Foreskin keratinocyte (primary cell): ENCODE measurements at places on chromosomes 1 and 21.
A peak's percentile ranks its signal among the peaks of the same experiment; 100 is the strongest.

GRCh38 chr1:190177555-190177954 is 300.1 kb downstream of the BRINP3 start:
- no peak for DNase-seq

- no peak for DNase-seq
Measured at GRCh38 chr21:45834821-45835293, 146.7 kb upstream of the COL6A1 start.

GRCh38 chr1:17998889-17999288 is 108.7 kb upstream of the IGSF21 start:
- DNase-seq, result no peak

DNA sequence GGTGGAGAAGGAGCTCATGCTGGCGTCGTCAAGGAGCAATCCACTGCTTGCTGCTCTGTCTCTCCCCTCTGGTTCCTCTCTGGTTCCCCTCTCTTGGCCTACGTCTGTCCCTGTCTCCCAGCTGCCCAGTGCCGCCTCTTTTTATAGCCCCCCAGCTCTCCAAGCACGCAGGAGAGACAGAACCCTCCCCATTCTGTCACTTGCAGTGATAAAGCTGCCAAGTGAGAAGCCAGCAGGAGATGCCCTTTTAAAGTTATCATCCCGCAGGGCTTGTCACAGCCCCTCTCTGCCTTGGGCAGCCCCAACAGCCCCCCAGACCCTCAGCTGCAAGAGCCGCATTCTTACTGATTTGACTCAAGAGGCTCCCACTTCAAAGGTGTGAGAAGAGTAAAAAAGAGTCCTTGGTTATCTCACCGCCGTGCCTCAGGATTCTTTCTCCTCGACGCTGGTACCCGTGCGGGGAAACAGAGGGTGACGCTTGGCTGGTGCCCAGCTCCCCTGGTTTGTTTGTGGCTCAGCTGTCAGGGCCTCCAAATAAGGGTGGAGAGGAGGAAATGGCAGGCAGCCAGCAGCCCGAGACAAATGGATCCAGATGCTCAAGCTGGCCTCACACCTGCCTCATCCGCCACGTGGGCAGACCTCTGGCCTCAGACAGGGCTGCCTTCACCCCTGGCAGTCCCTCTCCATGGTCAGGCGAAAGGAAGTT is at the start of gene NPPA:
TSS of gene NPPA (minus strand) at position 117 of the 706 bp plus-strand sequence. CDS start at position 18, 99 bp downstream.
- DNase-seq, result no peak

- no peak for DNase-seq
Measured at GRCh38 chr1:147211577-147211976, 13.6 kb downstream of the FMO5 start.

DNA sequence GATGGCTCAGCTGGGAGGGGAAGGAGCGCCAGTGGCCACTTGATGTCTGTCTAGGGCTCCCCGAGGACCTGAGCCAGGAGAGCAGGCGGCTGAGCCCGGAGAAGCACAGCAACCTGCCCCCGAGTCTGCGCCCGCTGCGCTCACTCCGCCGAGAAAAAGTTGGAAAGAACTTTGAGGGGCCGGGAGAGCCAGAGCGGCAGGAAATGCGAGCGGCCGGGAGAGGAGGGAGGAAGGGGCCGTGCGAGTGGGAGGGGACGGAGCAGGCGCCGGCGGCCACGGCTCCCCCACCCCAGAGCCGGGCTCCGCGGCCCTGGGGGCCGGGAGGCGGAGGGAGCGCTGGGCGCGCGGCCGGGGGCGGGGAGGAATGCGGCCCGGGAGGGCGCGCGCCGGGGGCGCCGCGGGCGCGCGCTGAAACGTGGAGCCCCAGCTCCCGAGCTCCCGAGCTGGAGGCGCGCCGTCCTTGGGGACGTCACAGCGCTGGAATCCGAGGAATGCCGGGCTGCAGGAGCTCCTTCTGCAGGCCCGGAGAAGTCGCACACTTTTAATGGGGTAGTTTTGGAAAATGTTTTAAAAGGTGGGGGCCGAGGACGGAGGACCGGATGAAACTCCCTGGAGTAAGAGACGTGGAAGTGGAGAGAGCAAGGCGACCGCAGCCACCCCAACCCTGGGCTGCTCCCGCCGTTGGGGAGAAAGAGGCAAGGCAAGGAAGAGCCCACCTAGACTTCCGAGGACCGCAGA is at the start of gene PTPN14:
TSS of gene PTPN14 (minus strand) at position 167 of the 738 bp plus-strand sequence. CDS start 86,799 bp downstream, outside the sequence.
- DNase-seq, result peak; percentile 88

GRCh38 chr21:21606041-21606440 is 607.8 kb downstream of the NCAM2 start:
- no peak for DNase-seq

DNA sequence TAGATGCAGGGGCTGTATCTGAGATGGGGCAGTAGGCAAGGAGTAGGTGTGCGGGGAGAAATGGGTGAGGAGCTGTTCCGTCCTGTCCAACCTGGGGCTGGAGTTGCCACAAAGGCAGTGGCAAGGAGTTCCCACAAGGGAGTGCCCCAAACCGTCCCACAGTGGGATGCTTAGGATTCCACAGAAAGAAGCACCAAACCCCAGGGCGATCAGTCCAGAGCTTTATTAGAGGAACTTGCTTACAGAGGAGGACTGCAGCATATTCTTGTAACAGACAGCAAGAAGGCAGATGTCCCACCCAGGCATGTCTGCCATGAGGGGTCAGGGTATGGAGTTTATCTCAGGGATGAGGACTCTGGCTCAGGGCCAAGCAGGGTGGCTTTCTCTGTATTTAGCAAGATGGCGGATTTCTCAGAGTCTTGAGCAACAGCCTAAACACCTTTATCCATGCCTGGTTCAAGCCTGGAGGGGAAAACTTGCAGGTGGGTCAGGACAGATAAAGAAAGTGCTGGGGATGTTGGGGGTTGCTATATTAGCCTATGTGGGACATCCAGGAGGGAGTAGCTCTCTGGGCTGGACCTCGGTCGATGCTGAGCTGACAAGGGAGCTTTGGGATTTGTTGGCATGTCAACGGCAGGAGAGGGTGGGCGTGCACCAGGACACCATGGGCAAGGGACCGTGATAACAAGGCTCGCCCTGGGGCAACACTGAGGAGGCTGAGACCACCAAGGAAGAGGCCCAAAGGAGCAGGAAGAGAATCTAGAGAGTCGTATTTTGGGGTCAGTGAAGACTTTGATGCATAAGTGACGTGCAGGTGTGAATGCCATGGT is 32.8 kb downstream of the OBSCN start:
- no peak for DNase-seq

DNA sequence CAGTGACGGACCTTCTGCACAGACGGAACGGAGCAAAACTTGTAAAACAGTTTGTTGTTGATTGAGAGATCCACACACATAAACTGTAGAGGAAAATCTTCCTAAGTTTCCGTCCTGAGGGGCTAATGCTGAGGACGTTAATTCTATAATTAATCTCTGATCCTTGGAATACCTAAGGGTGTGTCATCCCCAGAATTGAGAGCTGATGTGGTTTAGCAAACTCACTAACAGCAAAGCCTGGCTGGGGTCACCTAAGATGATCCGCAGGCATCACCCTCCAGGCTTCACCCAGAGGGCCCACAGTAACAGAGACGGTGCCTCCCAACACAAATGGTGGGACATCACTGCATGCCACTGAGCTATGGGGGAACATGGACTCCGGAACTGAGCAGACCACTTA is 97.5 kb downstream of the SMYD2 start:
- no peak for DNase-seq

- DNase-seq, result peak; percentile 77
Measured at GRCh38 chr1:154813300-154813816, 56.7 kb downstream of the KCNN3 start.

DNA sequence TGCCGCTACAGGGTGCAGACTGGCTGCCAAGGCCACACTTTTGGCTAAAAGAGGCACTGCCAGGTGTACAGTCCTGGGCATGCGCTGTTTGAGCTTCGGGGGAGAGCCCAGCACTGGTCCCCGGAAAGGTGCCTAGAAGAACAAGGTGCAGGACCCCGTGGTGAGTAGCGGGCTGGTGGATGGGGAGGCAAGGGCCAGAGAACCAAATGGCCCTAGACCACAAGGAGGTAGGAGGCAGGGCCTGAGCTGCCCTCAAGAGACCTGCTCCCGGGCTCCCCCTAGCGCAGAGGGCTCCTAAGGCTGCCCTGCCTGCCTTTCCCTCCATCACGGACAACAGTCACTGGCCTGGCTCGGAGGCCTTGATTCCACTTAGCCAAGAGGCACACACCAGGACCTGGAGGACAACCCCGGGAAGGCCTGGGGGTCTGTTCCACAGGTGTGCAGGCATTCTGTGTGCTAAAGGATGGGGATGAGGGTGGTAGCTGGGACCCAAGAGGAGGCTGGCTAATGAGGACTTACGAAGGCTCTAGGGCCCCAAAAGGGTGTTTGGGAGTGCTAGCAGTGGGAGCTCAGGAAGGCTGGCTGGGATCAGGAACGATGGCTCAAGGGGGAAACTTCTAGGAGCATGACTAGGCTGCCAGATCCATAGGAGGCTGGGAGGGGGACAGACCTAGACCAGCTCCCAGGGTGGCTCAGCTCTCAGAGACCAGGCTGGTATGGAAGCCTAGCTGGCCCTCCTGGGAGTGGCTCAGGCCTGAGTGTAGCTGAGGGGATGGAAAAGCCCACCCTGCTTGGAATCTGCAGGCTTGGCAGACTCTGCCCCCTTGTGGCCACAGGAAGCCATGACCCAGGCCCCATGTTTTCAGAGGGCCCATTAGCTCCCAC is 742 bp downstream of the ARTN start:
- DNase-seq, result no peak

DNA sequence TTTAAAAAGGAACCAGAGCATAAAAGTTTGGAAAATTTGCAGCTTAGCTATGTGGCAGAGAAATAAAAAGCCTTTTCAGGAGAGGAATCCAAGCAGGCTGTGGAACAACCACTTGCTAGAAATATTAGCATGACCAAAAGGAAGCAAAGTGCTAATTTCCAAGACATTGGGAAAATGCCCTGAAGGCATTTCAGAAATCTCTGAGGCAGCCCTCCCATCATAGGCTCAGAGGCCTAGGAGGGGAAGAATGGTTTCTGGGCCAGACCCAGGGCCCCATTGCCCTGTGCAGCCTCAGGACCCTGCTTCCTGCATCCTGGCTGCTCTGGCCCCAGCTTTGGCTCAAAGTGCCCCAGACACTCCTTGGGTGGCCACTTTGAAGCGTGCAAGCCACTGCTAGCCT is 56.8 kb downstream of the TENT5C start:
- DNase-seq, result no peak

DNA sequence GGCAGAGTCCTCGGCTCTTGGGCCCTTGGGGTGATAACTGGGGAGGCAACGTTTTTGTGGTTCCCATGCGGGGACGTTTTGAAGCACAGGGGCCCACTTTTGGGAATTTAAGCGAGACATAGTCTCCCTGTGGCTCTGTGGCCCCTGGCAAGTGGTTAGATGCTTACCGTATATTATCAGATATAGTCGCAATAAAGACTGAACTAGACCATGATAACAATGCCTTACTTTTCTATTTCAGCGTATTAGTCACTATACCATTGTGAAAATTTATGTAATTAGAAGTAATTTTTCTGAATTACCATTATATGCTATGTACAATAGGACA is 538 bp upstream of the RCAN1 start:
- DNase-seq, result no peak

- no peak for DNase-seq
Measured at GRCh38 chr1:114350731-114351445, 160.1 kb downstream of the TRIM33 start.

GRCh38 chr1:178310685-178311105 is 186.1 kb downstream of the CLEC20A start:
- DNase-seq, result peak; percentile 51

- no peak for DNase-seq
Measured at GRCh38 chr1:8318436-8318835, 522 bp downstream of the SLC45A1 start.

- no peak for DNase-seq
Measured at GRCh38 chr1:183039985-183040447, 16.8 kb downstream of the LAMC1 start.

GRCh38 chr1:164602480-164603093 is 43.6 kb downstream of the PBX1 start:
- peak; percentile 41 for DNase-seq

- DNase-seq, result no peak
Measured at GRCh38 chr1:230280906-230281413, 145.2 kb downstream of the PGBD5 start.

GRCh38 chr1:28578696-28579218 is 13.3 kb upstream of the RAB42 start:
- DNase-seq, result no peak

DNA sequence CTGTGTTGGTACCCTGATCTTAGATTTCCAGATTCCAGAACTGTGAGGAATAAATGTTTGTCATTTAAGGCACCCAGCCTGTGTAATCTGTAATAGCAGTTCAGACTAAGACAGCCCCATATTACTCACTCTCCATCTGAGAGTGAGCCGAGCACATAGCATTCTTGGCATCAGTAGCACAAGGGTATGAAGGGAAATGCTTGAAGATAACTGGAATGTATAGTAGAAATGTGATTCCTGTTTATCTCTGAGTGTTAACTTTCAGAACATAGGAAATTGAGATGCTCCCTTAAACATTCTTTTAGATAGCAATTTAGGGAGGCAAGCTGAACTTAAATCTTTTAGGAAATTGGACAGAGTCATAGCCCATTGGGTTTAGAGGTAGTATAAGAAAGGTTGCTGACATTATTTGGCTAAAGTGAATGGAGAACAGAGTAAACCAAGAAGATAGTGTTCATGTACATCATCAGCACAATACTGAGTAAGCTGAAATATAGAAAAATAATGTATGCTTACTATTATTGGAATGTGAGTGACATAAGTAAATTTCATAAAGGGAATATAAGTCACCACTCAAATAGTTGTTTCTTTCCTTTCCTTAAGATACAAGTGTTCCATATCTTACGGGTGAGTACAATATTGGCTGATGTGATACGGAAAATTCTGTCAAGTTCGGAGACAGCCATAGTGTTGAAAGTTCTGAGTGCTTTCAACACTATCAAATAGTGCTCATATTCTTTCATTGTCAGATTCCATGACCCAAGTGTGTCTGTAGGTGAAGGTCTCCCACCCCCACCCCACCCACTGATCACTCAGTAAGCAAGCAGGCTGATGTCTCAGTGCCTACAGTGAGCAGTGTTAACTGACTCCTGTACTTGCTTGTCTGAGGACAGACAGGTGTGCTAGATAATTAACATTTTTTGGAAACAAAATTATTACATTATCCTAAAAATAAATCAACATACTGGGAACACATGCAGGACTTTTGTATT is 73.7 kb downstream of the LRRC8D start:
- peak; percentile 41 for DNase-seq

DNA sequence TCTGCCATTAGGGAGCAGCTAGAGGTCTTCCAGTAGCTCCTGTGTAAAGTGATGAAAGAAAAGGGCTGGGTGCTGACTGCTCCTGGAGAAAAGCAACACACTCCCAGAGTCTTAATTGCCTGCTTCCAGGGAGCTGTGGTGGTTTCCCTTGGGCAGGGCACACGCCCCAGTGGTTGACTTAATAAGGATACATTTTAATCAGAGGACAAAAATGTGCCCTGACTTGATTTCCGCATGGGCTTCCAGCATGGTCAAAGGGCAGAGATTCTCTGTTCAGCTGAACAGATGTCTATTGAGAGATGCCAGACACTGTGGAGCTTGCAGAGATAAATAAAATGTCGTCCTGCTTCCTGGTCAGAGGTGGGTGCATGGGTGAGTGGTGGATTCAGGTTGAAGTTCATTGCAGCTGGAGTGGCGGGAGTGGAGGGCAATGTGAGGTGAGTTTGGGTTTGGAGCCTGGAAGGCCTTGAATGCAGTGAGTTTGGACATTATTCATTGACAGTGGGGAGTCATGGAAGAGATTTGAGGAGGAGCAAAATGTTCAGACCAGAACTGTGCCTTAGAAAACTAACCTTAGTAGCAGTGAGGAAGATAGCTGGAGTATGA is 16.0 kb downstream of the QSOX1 start:
- DNase-seq, result peak; percentile 55

GRCh38 chr21:38329162-38329561 is 72.4 kb downstream of the KCNJ15 start:
- no peak for DNase-seq

- DNase-seq, result no peak
Measured at GRCh38 chr1:18511149-18511873, 30.6 kb downstream of the KLHDC7A start.

- DNase-seq, result no peak
Measured at GRCh38 chr1:40344597-40344996, 27.5 kb upstream of the COL9A2 start.
